ENCODE measurements at places on chromosomes 5 and 9.

DNA sequence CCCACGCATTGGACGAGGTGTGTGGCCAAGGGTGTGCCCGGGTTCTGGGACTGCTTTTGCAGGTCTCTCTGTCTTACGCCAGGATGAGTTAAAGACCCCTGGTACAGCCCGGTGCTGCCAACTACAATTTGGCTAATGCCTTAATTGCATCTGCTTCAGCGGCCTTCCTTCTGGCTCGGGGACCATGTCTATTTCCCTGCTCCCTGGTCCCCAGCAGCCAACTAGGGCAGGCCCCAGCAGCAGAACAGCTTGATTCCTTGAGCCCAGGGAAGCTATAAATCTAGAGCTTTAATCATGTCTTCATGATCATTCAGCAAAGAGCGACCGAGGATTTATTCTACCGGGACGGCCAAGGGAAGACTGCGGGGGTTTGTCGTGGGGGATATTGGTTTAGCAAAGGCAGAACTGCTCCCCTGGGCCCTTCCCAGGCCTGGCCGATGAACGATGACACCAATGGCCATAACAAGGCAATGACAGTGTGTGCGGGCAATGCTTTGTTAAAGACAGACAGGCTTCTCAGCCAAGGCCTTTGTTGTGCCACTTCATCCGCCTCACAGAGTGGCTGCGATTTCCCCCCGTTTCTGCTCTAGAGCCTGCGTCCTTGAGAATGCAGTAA is 51.4 kb downstream of the CFAP77 start:
- DNase-seq: no peak

GRCh38 chr5:64312491-64312890 is 146.8 kb downstream of the RNF180 start:
- DNase-seq: no peak

DNA sequence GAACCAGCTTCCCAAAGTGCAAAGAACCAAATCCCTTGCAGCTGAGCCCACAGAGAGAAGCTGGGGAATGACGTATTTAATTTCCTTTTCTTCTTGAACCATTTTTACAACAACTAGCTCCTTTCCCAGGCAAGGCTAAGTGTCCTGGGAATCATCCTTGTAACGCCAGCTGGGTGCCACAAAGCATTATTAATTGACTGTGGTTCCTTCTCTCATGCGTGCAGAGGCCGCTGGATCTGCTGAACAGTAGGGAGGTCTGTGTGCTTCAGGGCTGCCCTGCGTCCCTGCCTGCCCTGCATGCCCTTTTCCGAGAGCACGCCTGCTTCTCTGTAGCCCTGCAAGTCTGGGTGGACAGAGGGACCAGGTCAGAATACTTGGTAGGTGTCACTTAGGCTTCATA is 124.1 kb upstream of the OTULINL start:
- DNase-seq: no peak

DNA sequence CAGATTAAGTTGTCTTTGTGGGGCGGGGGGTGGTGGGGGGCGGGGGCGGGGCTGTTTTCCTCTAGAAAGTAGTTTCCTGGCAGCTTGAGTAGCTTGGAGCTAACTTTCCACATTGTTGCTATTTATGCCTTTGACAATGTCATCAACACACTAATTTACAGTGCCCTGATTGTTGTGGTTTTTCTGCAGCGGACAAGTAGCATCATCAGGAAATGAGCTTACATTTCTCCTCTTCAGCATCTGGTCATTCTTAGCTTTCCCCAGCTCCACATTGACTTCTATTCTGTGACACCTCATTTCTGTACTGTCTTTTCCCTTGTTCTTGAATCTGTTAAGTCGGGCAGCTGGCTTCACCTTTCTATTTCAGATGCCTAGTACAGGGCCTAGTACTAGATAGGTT is 112.3 kb upstream of the RAD23B start:
- DNase-seq: no peak

- peak; percentile 98 for DNase-seq
Observed at GRCh38 chr5:56123531-56124243, 109.4 kb downstream of the ANKRD55 start.

DNA sequence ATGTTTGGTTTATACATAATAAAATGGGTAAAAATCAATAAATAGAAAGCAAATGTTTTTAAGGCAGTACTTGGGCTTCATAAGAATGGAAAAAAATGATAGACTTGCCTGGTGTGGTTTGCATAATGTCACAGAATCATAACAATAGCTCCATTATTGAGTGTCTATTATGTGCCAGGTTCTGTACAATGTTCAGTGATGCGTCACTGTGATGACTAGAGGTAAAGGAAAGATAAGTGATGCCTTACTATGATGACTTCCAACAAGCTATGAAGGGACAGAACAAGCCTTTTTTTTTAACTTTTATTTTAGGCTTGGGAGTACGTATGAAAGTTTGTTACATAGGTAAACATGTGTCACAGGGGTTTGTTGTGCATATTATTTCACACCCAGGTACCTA is 128.8 kb downstream of the TMC1 start:
- DNase-seq: no peak

DNA sequence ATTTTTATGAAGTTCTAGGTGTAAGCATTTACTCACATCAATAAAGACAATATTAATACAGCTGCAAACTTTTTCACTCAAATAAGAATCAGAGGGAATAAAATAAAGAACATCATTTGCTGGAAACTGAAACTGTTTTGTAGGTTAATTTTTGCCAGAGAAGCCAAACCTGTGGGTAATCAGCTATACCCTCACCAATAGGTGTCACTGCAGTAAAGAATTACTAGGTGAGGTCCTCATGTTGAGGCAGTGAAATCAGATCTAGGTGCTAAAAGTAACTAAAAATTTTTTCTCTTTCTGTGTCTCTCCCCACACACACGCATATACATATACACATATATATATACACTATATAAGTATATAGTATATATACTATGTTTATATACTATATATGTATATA is 1016.3 kb upstream of the SEMA6A start:
- no peak for DNase-seq

GRCh38 chr5:36900283-36900682 is 23.7 kb downstream of the NIPBL start:
- DNase-seq: no peak

GRCh38 chr5:181153814-181154213 is 6.4 kb downstream of the OR2V2 start:
- DNase-seq: no peak

DNA sequence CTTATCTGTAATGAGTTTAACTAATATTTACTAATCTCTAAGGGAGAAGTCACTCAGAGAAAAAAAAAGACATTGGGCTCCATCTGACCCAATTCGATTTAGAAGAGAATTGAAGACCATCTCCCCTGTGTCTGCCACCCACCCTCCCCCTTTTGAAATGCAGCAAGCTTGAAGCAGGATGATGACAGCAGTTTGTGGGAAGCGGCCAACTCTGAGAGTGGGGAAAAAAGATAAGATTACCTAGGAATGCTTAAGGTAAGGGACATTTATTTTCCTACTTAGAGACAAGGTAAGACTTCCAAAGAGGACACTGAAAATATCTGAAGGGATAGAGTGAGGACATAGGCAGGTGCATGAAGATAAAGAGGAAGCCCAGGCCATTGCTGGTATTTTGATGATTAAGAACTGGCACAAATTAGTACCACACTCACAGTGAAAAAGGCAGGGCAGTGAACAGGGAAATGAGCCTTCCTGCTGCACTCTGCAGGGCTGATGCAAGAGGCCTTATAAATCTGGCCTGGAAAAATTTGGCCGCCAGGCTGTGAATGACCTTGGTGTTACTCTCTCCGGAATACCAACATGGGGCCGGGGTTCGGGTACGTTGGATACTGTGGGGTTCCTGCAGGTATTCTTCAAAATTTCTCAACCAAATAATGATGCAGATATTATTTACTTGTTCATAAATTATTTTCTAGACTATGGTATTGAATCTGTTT is 42.3 kb downstream of the HTR1A start:
- DNase-seq: no peak

DNA sequence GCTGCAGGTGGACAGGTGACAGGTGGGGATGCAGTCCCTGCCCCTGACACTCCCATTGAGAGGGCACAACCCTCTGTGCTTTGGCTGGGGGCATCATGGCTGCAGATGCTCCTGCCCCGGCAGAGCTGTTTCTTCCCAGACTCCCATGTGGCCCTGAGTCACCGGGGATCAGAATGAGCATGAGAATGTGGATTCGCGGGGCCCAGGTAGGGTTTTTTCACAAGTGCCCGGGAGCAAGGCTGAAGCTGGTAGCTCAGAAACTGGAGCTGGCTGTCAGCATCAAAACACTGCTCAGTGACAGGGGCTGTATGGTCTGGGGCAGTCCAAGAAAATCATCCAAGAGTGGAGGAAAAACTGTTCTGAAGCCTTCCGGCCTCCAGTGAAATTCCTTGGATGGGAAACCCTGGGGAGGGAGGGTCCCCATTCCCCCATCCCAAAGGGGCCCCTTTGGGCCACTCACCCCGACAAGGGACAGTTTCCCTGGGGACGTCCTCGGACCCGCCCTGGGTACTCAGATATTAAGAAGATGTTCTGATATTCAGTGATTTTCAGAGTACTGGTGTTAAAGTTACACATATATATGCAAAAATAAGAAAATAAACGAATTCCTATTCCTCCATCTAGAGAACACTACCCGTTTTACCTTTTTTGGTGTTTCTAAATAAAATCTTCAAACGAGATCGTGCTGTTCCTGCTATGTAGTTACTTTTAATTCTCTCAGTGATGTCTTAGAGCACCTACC is 120.1 kb upstream of the LPCAT1 start:
- no peak for DNase-seq

GRCh38 chr9:95027914-95028852 is 289.3 kb downstream of the FANCC start:
- DNase-seq: no peak

GRCh38 chr9:112061152-112061740 is 113.9 kb downstream of the SUSD1 start:
- no peak for DNase-seq

GRCh38 chr5:33817301-33817700 is 74.5 kb downstream of the ADAMTS12 start:
- DNase-seq: no peak

- no peak for DNase-seq
Observed at GRCh38 chr5:120778491-120779484, 314.7 kb downstream of the PRR16 start.

- peak; percentile 29 for DNase-seq
Observed at GRCh38 chr9:695252-695651, 146.2 kb upstream of the DMRT1 start.

- no peak for DNase-seq
Observed at GRCh38 chr9:83066771-83067170, 3.8 kb upstream of the RASEF start.

- DNase-seq: no peak
Observed at GRCh38 chr9:2879803-2880202, 35.9 kb upstream of the PUM3 start.

DNA sequence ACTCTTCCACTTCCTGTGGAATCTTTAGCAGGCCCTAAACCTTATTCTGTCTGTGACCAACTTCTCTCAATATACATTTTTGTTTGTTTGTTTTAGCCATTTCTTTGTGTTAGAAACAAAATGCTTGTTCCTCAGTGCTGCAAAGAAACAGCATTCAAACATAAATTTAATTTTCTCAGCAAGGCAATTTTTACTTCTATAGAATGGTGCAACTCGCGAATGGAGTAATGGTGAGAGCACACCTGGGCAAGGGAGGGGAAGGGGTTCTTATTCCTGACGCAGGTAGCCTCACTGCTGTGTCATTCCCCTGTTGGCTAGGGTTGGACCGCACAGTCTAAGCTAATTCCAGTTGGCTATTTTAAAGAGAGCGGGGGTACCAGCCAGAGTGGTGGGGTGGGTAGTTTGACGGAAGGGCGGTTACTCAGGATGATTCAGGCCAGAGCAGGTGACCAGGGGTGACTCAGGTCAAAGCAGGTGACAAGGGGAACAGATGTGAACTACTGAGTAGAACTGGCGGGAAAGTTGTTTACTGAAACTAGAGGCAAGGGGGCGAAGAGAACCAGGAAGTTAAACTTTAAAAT is 21.4 kb downstream of the ZNF169 start:
- no peak for DNase-seq

DNA sequence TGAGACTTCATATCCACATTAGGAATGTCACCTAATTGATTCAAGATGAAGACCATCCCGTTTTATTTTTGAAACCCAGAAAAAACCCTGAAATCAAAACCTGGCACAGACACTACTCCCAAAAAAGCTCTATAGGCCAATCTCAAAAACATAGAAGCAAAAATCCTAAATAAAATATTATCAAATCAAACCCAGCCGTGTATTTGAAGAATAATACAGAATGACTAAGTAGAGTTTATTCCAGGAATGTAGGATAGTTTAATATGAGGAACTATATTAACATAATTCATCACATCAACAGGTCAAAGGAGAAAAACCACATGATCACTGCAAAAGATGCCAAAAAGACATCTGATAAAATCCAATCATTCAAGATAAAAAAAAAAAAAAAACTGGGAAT is 167.1 kb downstream of the ACTL7B start:
- DNase-seq: no peak

GRCh38 chr5:170693701-170694100 is 89.8 kb upstream of the GABRP start:
- DNase-seq: no peak

DNA sequence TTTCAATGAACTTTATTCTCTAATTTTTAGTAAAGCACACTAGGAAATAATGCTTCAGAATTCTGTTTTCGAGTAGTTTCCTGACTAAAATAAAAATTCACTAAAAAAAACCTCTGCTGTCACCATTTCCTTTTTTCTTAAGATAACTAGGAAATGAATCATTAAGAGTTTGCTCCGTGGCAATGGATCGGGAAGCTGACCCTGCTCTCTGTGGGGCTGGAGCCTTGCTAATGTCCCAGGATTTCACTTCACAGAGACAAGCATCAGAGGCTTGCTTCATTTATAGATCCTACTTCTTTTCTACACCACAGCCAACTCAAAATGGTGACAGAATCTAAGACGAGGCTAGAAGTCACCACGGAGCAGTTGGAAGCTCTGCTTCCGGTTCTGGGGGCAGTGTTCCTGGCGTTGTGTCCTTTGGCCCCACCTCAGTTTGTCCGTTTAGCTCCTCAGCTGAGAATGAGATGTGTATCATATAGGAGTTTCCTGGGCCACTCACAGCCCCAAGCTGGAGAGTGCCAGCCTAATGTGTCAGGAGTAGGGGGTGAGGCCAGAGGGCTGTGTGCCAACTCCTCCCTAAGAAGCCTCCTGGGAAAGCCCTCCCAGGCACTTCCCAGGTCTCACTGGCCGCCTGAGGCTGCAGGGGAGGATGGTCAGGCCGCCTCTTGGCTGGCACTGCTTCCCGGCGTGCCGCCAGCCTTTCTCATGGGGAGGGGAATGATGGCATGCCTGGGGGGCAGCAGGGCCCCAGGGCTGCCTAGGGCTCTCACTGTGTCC is 19.6 kb downstream of the TENT4A start:
- no peak for DNase-seq

GRCh38 chr9:82332018-82332773 is 343.6 kb downstream of the SPATA31D1 start:
- no peak for DNase-seq

GRCh38 chr5:14351086-14351661 is 208.0 kb downstream of the TRIO start:
- DNase-seq: no peak

DNA sequence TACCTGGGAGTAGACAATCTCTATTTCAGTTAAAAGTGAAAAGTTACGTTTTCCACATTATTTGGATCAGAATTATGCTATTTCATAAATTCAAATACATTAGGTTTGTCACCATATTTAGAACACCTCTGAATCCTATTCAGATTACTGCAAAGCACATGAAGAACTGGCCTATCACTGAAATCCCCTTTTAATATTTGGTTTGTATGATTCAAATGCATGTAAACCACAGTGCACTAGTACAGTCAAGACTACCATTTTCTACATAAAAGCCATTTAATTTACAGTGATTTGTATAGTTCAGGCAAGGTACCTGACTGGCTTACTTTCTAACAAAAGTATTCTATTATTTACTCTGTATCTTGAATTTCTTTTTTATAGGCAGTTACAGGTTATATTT is 212.5 kb downstream of the MEF2C start:
- no peak for DNase-seq
